ENCODE measurements at places on chromosomes 1 and 21. TPM values are rescaled to one million over a fixed set of nuclear protein-coding genes. Genes with fewer than 3 reads are reported as not detected.

The CRB1 gene
- total RNA-seq: under 0.01 TPM

The MMP23B gene
- 0.64 TPM for total RNA-seq

The S100A7A gene
- total RNA-seq: not detected

The SF3B4 gene
- 9.6 TPM for total RNA-seq

The FLG2 gene
- total RNA-seq: not detected

The ALPL gene
- total RNA-seq: not detected

The NHLH1 gene
- not detected for total RNA-seq

The KRTAP19-1 gene
- total RNA-seq: not detected

The G0S2 gene
- total RNA-seq: 163 TPM

The CA6 gene
- total RNA-seq: not detected

Measured in tracheal epithelial cell (primary cell).